Stimulated activated CD8-positive, alpha-beta memory T cell treated with anti-CD3 and anti-CD28 coated beads, Interleukin-4, amount 100 ng/mL, for 1 hour (primary cell): ENCODE measurements at places on chromosomes 7 and 10.

- no peak for DNase-seq
These were observed 206.0 kb upstream of the MDFIC start for GRCh38 chr7:114715907-114716306.

GRCh38 chr7:80385508-80385907, 126.4 kb downstream of the GNAT3 start:
- DNase-seq, result no peak

- DNase-seq, result no peak
These were observed 152.4 kb upstream of the CELF2 start for GRCh38 chr10:10865303-10865702.

DNA sequence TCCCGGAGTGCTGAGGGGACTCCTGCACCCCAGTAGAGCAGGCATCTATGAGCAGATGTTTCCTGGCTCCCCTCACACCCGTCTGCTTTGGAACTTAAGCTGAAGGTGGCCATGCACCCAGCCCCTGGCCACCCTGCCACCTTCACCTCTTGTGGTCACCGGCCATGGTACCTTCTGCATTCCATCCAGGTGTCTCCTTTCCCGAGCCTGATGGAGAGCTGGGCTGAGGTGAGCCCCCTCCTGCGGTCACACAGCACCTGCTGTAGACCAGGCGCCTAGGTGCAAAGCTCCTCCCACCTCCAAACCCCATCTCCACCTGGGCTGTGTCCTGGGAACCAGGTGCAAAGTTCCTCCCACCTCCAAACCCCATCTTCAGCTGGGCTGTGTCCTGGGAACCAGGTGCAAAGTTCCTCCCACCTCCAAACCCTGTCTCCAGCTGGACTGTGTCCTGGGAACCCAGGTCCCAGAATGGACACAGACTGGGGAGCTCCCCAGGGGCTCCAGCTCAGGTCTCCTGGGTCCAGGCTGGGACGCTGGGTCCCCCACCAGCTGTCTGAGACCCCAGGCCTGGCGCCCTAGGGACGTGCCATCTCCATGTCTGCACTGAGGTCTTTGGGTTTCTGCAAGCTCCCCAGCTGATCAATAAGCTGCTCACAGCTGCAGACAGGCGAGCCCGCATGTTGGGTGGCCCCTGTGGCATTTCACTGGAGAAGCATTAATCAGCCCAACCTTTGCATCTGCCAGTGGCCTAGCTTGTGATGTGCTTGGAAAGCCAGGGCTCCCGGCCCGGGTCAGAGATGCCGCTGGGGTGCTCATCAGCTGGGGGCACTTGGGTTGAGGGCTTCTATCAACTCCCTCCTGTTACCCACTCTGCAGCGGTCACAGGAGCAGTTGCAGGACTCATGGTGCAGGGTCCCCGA, 61.2 kb upstream of the INPP5A start:
- no peak for DNase-seq

- DNase-seq, result no peak
These were observed 86.2 kb upstream of the ANLN start for GRCh38 chr7:36303202-36304098.

GRCh38 chr10:44478040-44478439, 93.1 kb upstream of the CXCL12 start:
- no peak for DNase-seq

DNA sequence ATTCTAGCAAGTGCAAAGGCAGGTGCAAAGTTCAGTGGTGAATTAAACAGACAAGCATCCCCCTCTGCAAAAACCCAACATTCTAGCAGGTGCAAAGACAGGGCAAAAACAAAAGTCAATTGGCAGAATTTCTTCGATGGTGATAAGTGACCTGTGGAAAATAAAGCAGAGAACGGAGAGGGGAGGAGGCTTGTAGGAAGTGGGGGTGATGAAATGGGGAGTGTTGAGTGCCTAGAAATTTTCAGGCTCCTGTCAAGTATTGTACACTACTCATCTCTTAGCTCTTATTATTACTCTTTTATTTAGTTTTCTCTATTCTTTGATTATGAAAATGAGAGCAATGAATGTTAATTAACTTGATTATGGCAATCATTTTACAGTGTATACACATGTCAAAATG, 2.4 kb upstream of the CD36 start:
- no peak for DNase-seq

DNA sequence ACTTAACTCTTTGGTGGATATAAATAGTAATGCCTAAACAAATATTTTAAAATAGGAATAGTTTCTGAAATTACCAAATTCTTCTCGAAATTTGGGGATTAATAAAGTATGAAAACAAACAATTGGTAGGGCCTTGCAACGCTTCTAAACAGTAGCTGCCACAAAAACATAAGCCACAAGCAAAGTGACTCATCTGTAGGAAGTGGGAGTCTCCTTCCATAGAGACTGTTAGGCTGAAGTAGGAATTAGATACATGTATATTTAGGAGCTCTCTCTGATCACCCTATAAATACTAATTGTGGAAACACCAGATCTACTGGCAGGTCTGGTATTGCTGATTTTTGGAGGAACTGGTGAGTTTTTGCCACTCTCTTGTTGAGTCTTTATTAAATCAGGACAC, 5.7 kb upstream of the LMOD2 start:
- no peak for DNase-seq

DNA sequence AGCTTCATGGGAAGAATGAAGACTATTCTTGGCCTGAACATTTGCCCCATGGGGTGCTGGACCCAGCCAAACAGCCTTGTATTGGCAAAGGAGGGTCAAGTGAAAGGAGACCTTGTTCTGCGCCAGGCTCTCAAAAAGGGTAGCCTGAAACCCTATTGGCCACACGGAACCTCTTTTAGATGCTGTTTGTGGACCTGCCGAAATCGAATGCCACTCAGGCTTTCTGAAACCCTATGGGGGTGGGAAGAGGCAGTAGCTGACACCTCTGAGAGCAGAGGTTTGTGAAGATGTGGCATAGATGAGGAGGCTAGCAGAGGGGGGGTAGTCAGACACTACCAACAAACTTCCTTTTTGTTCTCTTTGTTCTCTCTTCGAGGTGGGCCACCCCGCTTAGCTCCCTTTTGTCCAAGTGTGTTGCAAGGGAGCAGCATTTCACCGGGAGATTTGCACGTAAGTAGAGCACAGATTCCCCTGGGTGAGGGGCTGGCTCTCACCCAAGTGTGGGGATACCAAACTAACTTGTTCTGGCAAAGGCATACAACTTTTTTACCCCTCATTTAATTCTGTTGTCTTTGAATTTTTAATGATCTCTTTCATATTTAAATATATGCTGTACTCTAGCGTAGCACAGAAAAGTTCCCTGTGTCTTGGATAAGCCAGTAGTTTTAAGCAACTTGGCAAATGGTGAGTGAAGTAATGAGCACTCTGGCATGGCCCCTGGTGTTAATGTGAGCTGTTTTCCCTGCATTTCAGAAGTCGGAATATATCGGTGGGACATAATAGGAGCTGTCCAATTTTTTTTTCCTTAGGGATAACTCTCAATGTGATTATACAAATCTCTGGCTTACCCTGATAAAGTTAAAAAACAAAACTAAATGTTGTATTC, 107.7 kb downstream of the SEPTIN7 start:
- no peak for DNase-seq

GRCh38 chr10:43404704-43405084, 4.3 kb downstream of the HNRNPF start:
- DNase-seq, result no peak

DNA sequence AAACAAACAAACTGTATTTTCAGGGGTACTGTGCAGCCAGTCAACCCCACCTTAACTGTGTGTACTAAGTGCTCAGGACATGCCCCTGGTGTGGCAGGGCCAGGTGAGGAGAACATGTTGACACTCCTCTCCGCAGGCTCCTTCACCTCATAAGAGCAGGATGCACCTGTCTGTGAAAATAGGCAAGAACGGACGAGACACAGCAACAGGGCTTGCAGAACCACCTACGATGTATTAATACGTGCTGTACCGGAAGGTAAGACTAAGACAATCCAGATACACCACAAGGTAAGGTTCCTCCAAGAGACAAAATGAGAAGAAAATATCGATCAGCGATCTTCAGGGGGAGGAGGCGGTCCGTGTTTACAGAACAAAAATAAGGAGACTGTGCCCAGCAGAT, 65.8 kb upstream of the CAMK2B start:
- no peak for DNase-seq

GRCh38 chr10:79018521-79019011, 50.2 kb upstream of the ZMIZ1 start:
- DNase-seq, result no peak

DNA sequence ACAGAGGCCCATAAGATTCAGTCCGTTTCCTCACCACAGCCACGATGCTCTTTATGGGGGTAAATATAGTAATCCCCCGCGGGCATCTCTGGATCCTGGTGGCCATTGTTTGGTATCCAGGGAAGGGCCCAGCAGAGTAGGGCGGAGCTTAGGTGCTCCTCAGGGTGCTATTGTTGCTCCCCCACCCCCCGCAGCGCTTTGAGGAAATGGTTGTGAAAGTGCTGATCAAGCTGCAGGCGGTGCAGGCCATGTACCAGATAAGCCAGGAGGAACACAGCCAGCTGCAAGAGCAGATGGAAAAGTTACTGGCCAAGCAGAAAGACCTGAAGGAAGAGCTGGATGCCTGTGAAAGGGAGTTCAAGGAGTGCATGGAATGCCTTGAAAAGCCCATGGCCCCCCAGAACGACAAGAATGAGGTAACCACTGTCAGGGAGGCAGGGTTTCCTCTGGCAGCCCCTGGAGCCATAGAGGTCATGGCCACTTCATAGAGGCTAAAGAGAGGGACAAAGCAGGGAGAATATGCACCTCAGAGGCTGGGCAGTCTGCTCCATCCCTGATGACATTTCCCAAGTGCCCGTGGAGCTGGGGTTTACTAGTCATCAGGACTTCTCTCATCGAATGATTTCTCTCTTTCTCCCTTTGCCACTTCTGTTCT, 17.6 kb upstream of the FLNC start:
- no peak for DNase-seq
